Activated T-helper 1 cell treated with Interleukin-2 at 50 U/mL for 16 hours (primary cell): ENCODE measurements at places on chromosomes 13 and 19.

DNA sequence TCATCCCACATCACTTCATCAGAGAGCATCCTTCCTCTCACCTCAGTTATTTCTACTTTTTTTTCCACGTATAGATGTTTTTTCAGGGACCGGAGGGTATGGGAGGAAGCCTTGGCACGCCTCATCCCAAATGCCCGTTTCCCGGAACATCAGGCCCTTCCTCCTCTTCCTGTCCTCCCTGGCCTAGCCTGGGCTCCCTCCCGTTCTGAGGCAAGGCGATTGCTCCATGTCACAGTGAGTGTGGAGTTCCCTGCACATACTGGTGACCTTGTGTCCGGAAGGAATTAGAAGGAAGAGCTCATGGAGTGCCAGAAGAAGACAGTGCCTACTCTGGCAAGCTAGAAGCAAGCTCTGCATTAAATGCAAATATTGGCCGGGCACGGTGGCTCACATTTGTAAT lies 1.1 kb upstream of the ZNF627 start:
- DNase-seq: no peak

DNA sequence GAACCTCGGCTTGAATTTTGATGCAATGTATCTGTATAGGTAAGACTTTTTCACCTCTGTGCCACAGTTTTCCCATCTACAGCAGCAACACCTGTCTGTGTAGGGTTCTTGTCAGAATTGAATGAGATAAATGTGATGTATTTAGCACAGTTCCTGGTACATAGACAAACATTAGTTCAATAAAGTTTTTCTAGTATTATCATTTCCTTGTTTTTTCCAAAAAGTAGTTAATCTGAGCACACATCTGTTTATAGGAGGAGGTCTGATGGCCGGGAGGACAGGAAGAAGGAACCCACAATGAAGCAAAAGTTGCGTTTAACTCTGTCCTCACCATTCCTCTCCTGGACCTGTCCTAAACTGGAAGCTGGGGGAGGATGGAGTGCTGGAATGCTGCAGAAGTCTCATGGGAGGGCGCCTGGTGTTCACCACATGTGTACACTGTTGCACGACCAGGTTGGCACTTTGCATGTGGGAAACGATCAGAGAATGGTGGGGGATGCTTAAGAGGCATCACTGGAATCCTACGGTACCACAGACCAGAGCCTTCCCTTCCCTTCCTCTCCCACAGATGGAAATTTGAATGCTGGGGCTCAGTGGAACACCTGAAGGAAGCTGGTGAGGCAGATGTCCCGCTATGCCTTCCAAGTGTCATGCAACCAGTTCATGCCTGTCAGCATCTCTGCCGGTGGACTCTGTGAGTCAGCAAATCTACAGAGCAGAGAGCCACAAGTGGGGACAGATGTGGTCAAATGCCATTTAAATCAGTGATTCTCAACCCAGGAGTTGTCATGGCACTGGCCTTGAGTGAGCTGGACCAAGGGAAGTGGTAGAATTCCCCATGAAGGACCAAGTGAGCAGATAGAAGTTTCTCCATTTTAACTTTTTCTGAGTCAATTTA lies 315.6 kb downstream of the DLEU7 start:
- no peak for DNase-seq

DNA sequence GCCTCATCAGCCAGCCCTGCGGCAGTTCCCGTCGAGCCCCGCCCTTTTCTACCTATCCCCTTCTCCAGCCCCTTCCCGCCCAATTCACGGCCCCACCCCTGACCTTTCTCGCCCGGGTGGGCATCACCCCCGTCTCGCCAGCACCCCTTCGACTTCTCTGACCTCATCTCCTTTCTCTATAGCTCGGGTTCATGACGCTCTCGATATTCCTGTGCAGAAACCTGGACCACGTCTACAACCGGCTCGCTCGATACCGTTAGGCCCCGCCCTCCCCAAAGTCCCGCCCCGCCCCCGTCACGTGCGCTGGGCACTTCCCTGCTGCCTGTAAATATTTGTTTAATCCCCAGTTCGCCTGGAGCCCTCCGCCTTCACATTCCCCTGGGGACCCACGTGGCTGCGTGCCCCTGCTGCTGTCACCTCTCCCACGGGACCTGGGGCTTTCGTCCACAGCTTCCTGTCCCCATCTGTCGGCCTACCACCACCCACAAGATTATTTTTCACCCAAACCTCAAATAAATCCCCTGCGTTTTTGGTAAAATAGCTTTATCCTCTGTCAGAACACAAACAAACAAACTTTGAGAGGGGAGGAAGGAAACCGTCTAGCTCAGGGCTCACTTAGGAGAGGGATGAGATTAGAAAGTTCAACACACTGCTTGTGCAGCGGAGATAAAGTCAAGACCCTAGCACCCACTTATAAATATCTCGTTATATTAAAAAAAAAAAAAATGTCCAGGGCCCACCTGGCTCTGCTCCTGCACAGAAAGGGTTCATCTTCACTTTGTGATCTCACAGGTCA lies 5.1 kb downstream of the CD37 start:
- DNase-seq: no peak

DNA sequence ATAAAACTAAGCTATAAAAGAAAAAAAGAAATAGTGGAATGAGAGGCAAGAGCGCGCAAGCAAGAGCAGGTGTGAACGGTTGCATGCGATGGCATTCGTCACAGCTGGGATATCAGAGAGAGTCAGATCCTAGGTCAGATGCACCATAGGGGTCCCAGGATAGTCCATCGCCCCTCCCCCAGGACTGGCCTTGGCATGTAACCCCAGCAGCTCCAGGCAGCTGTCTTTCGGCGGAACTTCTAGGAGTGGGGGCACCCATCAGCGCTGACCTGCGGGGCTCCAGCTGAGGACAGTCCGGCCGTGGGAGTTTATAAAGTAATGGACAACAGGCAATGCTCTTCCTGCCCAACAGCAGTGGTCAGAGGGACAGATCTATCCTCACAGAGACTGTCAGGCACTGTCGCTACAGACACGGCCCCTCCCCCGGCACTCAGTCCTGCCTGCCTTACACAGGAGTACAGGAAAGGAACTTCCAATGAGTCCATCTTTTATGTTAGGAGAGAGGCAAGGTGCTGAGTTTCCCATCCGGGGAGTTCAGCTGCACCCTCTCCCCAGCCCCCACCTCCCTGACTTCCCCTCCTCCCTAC lies 1.4 kb downstream of the SIAH3 start:
- DNase-seq: no peak

- DNase-seq: no peak
Measured at GRCh38 chr19:10418485-10419199, 1.7 kb upstream of the PDE4A start.
